Activated CD4-positive, alpha-beta T cell treated with anti-CD3 and anti-CD28 coated beads, Interleukin-2, amount 10 ng/mL, durations not matched to agents 7 days and 5 days (primary cell): ENCODE measurements at places on chromosomes 4 and X. TPM values are rescaled to one million over a fixed set of nuclear protein-coding genes. Genes with fewer than 3 reads are reported as not detected.

SRPX gene
- 0.20 TPM for total RNA-seq

PCDH19 gene
- not detected for total RNA-seq

SUV39H1 gene
- total RNA-seq = 33.4 TPM

TAF7L gene
- total RNA-seq = not detected

CTAG1B gene
- total RNA-seq = not detected

PI4K2B gene
- total RNA-seq = 37.2 TPM

UCP1 gene
- total RNA-seq = not detected

USP17L12 gene
- total RNA-seq = not detected

GSPT2 gene
- total RNA-seq = 12.9 TPM

SLC25A43 gene
- total RNA-seq = 3.3 TPM

CYP4V2 gene
- total RNA-seq = 16.8 TPM

CPE gene
- not detected for total RNA-seq

MRFAP1L1 gene
- total RNA-seq = 74.9 TPM

TRIM61 gene
- total RNA-seq = 1.1 TPM

SSX4 gene
- total RNA-seq = not detected

ETDA gene
- total RNA-seq = not detected

FGFR3 gene
- 0.27 TPM for total RNA-seq

MAGEB2 gene
- not detected for total RNA-seq

HMGN5 gene
- 3.2 TPM for total RNA-seq

IL2 gene
- 0.84 TPM for total RNA-seq

AREG gene
- not detected for total RNA-seq

CPZ gene
- not detected for total RNA-seq

HOPX gene
- total RNA-seq = 72.3 TPM

PCDH11X gene
- total RNA-seq = not detected

MAGEB1 gene
- total RNA-seq = not detected

ATOH1 gene
- not detected for total RNA-seq

STBD1 gene
- total RNA-seq = 1.2 TPM

GLOD5 gene
- total RNA-seq = not detected

TMPRSS11E gene
- total RNA-seq = not detected

PPBP gene
- not detected for total RNA-seq

TLR6 gene
- total RNA-seq = 3.5 TPM
